ENCODE measurements at places on chromosomes 3 and 15. TPM values are rescaled to one million over a fixed set of nuclear protein-coding genes. Genes with fewer than 3 reads are reported as not detected.

DNA sequence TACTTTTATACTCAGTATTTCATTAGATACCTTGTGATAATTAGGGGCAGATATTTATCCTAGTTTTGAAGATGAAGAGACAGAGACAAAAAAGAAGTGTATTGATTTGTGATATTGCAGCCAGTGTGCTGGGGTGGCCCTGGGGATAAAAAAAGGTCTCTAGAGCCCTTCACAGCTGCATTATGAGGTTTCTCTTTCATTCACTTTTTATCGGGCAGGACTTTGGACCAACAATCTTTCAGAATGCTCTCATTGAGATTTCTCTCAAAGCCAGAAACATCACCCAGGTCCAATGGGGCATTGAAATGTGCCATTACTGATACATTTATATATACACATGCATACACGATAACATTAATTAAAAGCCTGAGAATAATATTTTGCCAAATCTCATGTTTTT is 20.5 kb upstream of the SELENOT start:
- no peak for DNase-seq

DNA sequence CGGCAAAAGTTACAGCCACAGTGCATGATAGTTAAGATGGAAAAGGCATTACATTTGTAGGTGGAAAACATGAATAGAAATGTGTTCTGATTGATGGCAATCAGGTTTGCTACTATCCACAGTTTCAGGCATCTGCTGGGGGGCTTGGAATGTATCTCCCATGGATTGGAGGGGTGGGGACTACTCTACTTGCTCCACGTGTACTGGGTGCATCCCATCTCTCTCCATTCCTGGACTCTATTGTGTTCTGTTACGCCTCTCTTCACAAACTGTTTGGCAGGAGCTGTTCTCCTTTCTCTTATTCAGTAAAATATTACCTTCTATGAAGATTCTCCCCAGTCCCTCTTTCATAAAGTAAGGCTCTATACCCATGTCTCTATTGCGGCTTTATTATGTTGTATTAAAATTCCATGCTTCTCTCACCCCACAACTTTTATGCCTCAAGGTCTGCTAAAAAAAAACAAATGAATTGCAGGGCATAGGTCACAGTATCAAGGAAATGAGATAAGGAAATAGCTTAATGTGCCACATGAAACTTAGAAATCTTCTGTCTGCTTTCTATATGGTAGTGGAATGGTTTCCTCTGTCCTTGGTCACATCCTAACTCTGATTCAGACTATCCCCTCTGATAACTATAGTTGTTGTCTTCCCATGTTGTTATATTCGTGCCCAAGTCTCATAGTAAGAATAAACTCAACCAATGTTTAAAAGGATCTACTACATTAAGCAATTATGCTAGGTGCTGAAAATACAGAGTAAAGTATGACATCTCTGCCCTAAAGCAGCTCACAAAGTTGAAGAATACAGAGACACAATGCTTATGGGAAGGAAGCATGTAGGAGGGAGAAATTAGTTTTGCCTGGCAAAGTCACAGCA is 43.2 kb downstream of the LRRFIP2 start:
- no peak for DNase-seq

DNA sequence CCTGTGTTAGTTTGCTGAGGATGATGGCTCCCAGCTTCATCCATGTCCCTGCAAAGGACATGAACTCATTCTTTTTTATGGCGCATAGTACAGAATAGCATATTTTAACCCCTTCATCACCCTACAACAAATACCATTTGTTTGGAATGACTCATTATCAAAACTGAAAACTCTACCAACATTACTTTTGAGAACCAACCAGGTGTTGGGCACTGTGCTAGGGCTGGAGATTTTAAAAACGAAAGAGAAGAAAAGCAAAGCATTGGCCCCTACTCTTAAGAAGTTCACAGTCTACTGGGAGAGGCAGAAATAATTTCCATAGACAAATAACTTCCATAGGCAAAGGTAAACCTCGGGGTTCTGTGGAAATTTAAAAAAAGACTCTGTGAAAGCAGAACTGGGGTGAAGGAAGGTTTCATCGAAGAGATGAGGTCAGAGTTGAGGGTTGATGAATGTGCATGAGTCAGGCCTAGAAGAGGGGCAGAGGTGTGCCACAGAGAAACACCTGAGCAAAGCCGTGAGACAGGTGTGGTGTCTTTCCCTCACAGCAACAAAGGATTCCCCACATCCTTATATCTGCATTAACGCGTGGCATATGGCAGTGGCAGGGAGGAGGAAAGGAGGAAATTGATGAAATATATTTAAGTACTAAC is 51.0 kb downstream of the MCF2L2 start:
- DNase-seq, result peak; percentile 20

DNA sequence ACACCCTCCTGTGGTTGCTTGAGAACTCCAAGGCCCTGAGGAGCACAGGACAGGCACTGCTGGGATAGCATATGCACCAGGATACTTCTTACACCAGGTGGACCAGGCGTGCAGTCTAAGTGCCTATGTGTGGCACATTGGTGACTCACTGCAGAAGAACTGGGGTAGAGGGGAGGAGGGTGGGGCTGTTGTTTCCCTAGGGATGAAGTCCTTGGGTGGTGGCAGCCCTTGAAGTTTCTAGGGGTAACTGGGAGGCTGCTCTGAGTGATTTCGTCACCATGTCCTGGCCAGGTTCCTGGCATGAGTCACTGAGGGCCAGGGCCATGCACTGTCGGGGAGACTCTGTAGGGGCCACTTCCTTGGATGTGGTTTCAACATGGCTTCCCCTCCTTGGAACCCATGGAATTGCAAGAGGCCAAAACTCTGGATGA is 15.9 kb downstream of the MYZAP start:
- DNase-seq, result peak; percentile 94

GRCh38 chr3:114892880-114893279 is 254.2 kb downstream of the ZBTB20 start:
- DNase-seq, result no peak

- no peak for DNase-seq
Measured at GRCh38 chr3:158395421-158395820, 175.6 kb upstream of the MLF1 start.

DNA sequence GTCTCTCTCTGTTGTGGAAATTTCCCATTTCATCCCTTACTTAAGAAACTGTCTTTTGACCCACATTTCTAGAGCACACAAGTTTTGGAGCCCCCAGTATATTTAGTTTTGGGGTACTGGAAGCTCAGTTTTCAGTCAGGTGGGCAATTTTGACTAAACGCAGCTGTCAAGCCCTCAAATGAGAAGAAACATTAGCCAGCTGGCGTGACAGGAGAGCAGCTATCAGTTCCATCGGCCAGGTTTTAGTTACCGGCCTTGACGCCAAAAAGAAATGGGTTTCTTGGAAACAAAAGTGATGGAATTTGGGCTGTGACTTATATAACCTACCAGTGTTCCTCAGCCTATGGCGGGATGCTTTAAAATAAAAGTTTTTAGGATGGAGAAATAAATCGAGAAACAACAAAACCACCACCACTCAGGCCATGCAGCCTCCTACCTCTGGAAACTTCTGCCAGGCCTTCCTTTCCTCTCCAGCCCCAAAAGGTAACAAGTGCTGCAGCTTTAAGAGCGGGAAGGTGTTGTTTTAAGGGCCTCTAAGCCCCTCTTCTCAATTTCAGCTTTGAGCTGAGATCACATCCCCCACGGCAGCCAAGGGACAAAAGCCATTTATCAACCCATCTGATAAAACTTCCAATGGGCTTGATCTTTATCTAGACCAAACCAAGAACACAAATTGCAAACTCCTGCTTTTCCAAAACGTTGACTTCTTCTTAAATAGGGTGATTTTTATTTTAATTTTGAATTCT is 18.3 kb downstream of the RGMA start:
- DNase-seq, result no peak

- DNase-seq, result no peak
Measured at GRCh38 chr3:16307832-16308531, 43.0 kb downstream of the OXNAD1 start.

DNA sequence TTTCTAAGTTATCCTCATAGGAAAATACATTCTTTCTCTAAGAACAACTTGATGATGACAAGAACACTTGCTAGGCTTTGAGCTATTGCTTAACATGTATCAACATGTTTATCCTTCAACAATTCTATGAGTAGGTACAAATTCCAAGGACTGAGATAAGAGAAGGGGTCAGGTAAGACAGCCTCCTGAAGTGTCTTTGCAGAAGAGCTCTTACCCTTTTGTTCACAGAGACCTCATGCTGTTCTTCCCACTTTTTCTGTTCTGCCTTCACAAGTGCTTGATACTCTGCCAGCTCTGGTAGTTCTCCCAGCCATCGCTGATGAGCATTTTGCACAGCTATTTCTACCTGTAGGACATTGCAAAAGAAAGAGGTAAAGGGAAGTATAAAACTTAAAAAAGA is 50.9 kb downstream of the CEP152 start:
- DNase-seq, result no peak

PLA2G4F gene
- total RNA-seq, result not detected

TRIM71 gene
- total RNA-seq, result 0.06 TPM

GPR160 gene
- total RNA-seq, result 5.8 TPM

GABRR3 gene
- total RNA-seq, result not detected

EID1 gene
- 197 TPM for total RNA-seq

MANF gene
- total RNA-seq, result 67.4 TPM

SNX22 gene
- total RNA-seq, result not detected

MITF gene
- 11.4 TPM for total RNA-seq

WDR72 gene
- 0.17 TPM for total RNA-seq

SPINK8 gene
- total RNA-seq, result not detected

ZBTB47 gene
- 2.5 TPM for total RNA-seq

All from Daoy (cell line).